ENCODE measurements at places on chromosomes 12 and 14. TPM values are rescaled to one million over a fixed set of nuclear protein-coding genes. Genes with fewer than 3 reads are reported as not detected.
A peak's percentile ranks its signal among the peaks of the same experiment; 100 is the strongest.

DNA sequence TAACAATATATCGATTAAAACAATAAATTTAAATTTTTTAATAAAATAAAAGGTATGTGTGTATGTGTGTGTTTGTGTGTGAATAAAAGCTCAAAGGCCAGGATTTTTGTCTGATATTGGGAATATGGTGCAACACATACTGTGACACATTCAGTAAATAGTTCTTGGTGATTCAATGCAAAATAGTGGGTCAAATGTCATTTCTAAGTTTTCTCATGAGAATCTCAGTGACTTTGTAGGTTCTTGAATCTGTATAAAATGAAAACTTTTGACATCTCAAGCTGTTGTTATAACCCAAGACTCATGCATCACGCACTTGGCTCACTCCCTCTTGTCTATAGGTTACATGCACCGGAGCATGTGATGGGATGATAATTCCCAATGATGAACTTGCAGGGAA lies 16.2 kb upstream of the MED6 start:
- DNase-seq = no peak

- no peak for DNase-seq
Observed at GRCh38 chr12:100216337-100216736, 15.7 kb downstream of the ACTR6 start.

DNA sequence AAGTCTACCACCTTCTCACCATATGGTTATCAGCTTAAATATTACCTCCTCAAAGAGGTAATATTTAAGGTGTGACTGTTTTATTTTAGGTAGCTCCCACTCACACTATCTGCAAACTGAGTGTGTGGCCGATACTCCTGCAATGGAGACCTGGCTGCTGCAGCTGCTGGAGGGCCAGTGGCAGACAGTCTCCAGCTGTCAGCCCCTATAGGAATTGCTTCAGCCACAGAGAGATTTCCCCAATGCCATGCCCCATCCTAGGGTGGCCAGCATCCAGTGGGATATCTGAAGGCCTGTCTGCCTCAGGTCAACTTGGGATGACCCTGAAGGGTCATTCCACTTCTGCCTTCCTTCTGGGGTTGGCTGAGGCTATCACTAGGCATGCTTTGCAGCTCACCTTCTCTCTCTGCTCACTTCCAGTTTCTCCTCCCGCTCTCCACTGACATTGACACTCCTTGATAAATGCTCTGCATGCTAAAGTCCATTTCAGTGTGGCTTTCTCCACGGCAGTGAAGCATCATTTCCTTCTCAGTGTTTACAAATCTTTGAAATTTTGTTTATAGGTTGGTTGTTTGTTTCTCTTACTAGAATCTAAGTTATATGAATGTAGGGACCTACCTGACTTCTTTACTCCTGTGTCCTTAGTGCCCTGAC lies 90.2 kb upstream of the USP44 start:
- no peak for DNase-seq

DNA sequence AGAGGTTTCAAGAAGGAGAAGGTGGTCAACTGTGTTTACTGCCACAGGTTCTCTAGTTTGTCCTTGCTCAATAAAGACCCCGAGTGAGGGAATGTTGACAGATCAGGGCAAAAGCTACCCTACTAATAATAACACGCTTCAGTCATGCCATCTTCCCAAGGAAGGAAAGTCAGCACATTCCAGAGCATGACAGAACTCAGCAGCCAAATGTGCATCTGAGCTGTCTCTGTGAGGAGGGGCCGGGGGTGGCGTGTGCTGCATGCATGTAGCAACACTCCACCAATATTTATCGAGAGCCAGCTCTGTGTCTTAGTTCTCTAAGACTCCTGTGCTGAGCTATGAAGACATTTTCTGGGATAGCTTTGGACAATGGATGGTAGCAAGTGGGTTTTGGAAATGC lies 260.4 kb downstream of the DPF3 start:
- no peak for DNase-seq

- peak; percentile 15 for DNase-seq
Observed at GRCh38 chr12:17215759-17216570, 610.0 kb upstream of the LMO3 start.

- no peak for DNase-seq
Observed at GRCh38 chr14:88323523-88324199, 592 bp upstream of the KCNK10 start.

DNA sequence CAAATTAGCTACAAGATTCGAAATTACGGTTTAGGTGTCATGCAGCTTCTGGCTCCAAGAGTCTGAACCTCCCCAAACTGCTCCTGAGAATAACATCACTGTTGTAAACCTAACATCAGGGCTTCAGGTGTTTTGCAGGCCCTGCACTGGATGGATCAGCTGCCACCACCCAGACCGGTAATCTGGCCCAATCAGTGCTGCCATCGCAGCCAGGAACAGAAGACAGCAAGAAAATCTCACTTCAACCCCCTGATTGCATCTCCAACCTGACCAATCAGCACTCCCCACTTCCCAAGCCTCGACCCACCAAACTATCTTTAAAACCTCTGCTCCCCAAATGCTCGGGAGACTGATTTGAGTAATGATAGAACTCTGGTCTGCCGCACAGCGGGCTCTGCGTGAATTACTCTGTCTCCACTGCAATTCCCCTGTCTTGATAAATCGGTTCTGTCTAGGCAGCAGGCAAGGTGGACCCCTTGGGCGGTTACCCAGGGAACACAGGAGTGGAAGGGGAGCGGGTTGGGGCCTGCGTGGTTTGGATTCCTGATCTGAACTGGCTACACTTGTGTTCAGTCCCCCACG lies 268.5 kb upstream of the SFSWAP start:
- DNase-seq = no peak

DNA sequence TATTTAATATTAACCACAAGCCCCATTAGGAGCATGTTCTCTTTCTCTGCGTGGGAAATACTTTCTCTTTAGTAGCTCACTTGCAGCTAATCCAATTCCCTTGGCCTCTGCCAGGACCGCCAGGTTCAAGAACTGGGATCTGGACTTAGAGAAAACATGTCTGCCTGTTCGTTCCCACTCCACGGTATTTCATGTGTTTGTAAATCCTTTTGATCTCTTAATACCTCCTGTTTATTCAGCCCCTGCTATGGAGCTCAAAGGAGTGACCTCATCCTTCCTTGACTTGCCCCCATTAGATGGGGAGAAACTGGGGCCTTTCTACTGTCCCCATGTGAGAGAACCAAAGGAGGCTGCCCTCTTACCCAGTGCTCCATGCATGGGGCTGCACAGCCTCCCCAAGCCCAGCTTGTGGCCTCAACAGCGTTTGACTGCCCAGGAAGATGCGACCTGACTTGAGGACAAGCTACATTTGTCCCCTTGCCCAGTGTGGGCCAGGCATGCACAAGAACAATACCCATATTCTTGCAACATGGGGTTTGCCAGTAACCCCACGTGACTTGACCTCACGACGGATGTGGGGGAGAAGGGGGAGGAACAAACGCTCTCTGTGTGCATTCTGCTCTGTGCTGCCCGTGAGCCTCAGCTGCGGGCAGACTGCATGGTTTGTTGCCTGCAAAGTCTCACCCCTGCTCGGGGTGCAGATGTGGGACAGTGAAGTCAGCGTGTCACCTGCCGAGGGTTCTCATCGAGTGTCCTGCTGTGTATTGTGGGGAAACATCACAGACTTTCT lies 30.3 kb downstream of the CD9 start:
- DNase-seq = no peak

GRCh38 chr14:31967669-31967975 lies 109.5 kb upstream of the ARHGAP5 start:
- no peak for DNase-seq

GRCh38 chr12:92547906-92548305 lies 154.9 kb upstream of the PLEKHG7 start:
- no peak for DNase-seq

- peak; percentile 61 for DNase-seq
Observed at GRCh38 chr12:109264095-109264942, 44.8 kb downstream of the FOXN4 start.

DNA sequence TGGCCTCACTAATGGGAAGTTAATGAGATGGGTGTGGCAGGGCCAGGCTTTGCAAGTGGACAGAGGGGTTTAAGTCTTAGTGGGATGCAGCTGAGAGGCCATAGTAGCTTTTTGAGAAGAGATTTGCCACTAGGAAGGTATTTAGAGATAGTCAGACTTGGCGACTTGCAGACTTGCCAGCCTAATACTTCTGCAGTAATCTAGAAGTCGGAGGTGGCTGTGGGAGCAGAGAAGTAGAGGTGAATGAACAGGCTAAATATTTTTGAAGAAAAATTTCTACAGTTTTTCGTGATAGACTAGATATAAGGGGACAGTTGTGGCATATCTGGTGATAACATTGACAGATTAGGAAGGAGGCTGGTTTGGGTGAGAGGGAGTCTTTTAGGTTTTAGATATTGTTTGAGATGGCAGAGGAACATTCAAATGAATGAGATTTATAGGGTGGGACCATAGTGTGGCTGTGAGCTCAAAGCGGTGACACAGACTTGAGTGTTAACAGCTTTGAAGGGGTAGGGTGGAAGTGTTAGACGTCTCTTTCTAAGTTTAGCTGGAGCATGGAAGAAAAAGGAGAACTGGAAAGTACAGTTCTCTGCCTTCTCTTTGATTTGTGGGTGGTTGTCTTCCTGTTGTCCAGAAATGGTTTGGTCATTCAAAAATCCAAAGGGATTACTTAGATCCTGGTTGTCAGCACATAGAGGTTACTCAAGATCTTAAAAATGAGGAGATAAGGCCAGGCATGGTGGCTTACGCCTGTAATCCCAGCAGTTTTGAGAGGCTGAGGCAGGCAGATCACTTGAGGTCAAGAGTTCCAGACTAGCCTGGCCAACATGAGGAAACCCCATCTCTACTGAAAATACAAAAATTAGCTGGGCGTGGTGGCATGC lies 44.9 kb downstream of the MAPKAPK5 start:
- DNase-seq = no peak

DNA sequence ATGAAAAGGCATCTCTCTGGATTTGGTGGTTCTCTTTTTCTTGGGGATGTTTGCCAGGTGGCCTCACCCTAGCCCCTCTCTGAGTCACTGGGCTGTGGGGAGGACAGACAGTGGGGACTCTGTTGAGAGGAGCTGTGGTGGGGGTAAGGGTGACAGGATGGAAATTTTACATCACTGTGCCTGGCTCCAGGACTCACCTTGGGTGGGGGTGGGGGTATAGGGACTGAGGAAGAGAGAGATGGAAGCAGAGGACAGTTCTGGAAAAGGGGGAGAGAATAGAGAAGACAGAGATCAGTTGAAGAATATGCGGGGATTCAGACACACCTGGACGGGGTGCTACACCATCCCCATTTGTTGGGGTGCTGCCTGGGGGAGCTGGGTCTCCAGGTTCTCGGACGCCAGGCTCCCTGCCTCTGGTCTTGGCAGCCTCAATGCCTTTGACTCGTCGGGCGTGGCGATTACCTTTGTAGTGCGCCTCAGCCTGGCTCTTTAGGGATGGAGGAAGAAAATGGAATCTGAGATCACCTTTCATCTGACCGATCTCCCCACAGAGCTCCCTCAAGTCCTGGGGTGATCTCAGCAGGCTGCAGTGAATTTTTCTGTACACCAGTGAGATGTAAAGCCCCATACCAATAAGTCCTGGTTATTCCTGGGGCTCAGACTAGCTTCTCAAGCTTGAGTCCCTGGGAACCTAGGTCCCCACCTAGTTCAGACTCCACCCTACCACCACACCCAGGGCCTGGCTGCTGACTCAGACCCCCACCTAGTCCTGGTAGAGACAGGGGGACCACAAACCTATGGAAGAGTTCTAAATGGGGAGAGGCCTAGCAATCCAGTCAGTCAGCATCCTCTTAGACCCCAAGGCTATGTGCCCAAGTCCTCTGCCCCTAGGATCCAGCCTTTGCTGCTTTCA lies 9.6 kb upstream of the GPR84 start:
- DNase-seq = no peak

GRCh38 chr14:89225607-89226006 lies 191.4 kb downstream of the FOXN3 start:
- no peak for DNase-seq

- DNase-seq = no peak
Observed at GRCh38 chr14:37413504-37414003, 181.5 kb downstream of the FOXA1 start.

GRCh38 chr14:76386944-76387782 lies 11.2 kb downstream of the ESRRB start:
- DNase-seq = peak; percentile 62

Gene TTC6
- 0.14 TPM for polyA plus RNA-seq

Gene OS9
- polyA plus RNA-seq = 98.8 TPM

Gene PTPRQ
- 1.3 TPM for polyA plus RNA-seq

Gene AQP2
- polyA plus RNA-seq = not detected

Gene DHRS4
- 10.5 TPM for polyA plus RNA-seq
